ENCODE measurements at places on chromosomes 2 and 18. TPM values are rescaled to one million over a fixed set of nuclear protein-coding genes. Genes with fewer than 3 reads are reported as not detected.

DNA sequence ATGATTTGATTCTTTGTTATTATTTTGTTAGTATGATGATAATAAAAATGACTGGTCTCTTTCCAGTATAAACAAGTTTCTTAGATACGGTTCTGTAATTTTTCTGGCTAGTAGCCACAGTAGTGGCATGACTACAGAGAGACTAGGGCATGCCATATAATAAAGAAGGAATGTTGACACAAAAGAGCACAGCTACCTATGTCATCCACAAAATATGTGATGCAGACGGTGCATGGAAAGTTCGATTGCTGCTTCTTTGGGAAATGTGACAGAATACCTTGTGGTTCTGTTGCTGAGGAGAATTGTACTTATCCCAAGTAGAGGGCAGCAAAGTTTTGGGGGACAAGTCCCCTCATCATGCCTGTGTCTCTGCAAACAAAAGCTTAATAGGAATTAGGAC lies 26.1 kb upstream of the SETBP1 start:
- no peak overlapping the region for H3K4me3 ChIP-seq
- no peaks in the 10 kb centered on the region for H3K4me1 ChIP-seq
- DNase-seq, result no peak
- no peaks in the 10 kb centered on the region for H3K27me3 ChIP-seq
- no peaks in the 10 kb centered on the region for H3K36me3 ChIP-seq

The SERPINB12 gene
- not detected for total RNA-seq

- peaks cover 17% of the 10 kb centered on the region for H3K27me3 ChIP-seq
- no peak overlapping the region for H3K27ac ChIP-seq
- no peaks in the 10 kb centered on the region for H3K4me1 ChIP-seq
- no peaks in the 10 kb centered on the region for H3K36me3 ChIP-seq
- H3K4me3 ChIP-seq, result no peak overlapping the region
These were observed 58.2 kb downstream of the SLC9A2 start for GRCh38 chr2:102677244-102678215.

DNA sequence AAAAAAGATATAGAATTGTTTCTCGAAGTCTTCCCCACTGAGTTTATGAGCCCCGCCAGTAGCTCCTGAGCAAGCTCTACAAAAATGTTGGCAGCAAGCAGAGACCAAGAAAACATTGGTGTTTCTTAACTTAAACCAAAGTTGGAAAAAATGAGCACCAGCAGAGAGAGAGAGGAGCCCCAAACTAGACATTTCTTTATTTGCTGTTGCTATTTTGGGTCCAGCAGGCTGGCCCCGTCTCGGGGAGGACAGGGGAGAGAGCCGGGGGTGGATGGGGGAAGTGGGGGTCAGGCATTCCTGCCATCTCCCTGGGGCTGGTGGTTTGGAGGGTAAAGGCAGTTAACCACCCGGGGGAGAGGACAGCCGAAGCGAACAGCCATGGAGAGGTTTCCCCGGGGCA lies 113.0 kb downstream of the DYSF start:
- H3K27ac ChIP-seq, result no peak overlapping the region
- no peak for DNase-seq
- no peaks in the 10 kb centered on the region for H3K4me1 ChIP-seq
- H3K36me3 ChIP-seq, result no peaks in the 10 kb centered on the region

DNA sequence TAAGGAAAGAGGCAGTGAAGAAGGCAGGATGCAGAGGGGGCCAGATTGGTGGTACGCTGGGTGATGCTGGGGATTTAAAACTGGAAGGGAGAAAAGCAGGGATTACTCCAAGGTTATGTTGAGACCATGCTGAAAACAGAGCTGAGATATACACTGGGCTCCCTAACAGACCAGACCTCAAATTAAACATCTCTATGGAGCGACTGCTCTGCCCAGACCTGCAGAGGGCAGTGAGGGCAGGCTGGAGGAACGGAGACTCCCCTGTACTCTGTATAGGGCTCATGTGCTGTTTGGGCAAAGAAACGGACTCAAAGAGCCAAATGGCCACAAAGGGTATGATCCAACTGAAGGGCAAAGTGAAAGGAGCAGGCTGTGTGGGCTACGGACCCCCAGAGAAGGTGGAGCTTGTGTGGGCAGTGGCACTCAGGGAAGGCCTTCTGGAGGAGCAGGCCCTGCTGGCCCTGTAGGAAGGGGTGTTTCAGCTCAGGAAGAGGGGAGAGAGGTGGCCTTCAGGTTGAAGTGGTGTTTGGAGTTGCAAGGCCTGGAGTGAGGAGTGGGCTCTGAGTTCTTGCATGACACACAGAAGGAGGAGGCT lies 4.8 kb upstream of the CELF4 start:
- H3K4me3 ChIP-seq, result no peak overlapping the region
- peaks cover 4% of the 10 kb centered on the region for H3K4me1 ChIP-seq
- DNase-seq, result no peak
- peaks cover 29% of the 10 kb centered on the region for H3K27me3 ChIP-seq

The PCARE gene
- not detected for total RNA-seq

- H3K27me3 ChIP-seq, result peaks cover 31% of the 10 kb centered on the region
- H3K36me3 ChIP-seq, result no peaks in the 10 kb centered on the region
- no peak overlapping the region for H3K27ac ChIP-seq
- no peak overlapping the region for H3K4me3 ChIP-seq
- DNase-seq, result no peak
- H3K4me1 ChIP-seq, result peaks cover 3% of the 10 kb centered on the region
These were observed 216.3 kb upstream of the DTNA start for GRCh38 chr18:34493566-34494358.

- no peaks in the 10 kb centered on the region for H3K4me1 ChIP-seq
- no peaks in the 10 kb centered on the region for H3K27me3 ChIP-seq
- DNase-seq, result no peak
- H3K36me3 ChIP-seq, result no peaks in the 10 kb centered on the region
These were observed 601.7 kb upstream of the VRK2 start for GRCh38 chr2:57444752-57445430.

The CABYR gene
- total RNA-seq, result 0.97 TPM

DNA sequence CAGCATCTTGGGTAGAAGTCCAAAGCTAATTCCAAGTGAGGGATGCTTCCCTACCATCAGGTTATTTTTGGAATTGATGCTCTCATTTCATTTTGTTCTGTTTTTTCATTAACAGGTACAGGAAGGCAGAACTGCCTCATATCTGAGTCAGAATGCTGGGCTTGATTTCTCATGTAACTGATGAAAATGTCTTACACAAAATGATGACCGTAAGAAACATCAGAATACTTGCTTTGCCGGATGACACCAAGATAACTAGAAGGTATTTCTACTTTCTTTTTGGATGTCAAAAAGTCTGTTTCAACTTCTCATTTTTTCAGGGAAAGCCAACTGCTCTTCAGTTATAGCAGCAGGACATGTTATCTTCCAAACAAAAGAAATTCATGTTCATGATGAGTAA lies 62.6 kb downstream of the ETAA1 start:
- H3K4me1 ChIP-seq, result no peaks in the 10 kb centered on the region
- H3K27me3 ChIP-seq, result no peaks in the 10 kb centered on the region
- no peak overlapping the region for H3K27ac ChIP-seq
- DNase-seq, result no peak
- H3K4me3 ChIP-seq, result no peak overlapping the region

DNA sequence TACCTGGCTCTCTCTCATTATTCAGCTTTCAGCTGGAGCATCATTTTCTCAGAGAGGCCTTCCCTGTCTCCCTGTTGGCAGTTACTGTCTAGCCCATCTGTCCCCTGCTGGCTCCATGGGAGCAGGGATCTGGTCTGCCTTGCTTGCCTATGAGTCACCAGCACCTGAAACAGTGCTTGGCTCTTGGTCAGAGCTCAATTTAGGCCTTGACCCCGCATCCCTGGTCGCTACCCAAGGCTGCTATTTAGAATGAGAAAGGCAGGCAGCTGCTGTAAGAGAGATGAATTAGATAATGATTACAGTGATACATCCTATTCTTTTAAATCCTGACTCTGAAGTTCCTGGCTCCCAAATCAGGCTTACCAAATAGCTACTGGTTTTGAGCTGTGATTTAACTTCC lies 32.9 kb downstream of the KCNE4 start:
- H3K36me3 ChIP-seq, result no peaks in the 10 kb centered on the region
- H3K4me1 ChIP-seq, result no peaks in the 10 kb centered on the region
- no peak for DNase-seq
- H3K27ac ChIP-seq, result no peak overlapping the region

DNA sequence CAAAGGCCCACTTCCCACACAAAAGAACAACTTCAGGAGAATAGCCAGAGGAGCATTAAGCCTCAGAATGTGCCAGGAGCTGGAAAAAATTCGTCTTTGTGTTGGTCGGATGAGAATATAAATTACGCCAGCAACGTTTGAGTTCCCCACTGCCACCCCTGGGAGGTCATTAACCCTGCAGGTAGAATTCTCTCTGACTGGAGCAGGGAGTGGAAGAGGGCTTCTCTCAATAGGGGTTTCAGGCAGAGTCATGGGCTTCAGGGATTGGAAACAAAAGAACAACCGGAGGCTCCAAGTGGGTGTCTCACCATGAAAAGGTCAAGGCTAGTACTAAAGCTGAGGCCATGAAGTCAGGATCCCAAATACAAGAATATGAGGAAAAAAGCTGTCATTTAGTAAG lies 69.0 kb upstream of the DDX18 start:
- no peak for DNase-seq
- H3K4me1 ChIP-seq, result no peaks in the 10 kb centered on the region
- H3K27me3 ChIP-seq, result no peaks in the 10 kb centered on the region

DNA sequence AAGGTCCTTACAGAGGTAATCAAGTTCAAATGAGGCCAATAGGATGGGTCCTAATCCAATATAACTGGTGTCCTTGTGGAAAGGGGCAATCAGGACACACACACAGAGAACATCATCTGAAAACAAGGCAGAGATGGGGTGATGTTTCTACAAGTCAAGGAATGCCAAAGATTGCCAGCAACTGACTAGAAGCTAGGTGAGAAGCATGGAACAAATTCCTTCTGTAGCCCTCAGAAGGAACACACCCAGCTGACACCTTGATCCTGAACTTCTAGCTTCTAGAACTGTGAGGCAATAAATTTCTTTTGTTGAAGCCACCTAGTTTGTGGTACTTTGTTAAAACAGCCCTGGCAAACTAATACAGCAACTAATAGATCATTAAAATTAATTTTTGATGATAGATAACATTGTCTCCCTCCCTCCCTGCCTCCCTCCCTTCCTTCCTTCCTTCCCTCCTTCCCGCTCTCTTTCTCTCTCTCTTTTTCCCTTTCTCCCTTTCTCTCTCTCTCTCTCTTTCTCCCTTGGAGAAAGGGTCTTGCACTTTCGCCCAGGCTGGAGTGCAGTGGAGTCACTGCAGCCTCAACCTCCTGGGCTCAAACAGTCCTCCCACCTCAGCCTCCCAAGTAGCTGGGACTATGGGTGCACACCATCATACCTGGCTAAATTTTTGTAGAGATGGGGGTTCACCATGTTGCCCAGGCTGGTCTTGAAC lies 10.3 kb upstream of the CD8A start:
- no peaks in the 10 kb centered on the region for H3K27me3 ChIP-seq
- no peak overlapping the region for H3K27ac ChIP-seq

The NGEF gene
- total RNA-seq, result not detected

- H3K4me1 ChIP-seq, result no peaks in the 10 kb centered on the region
- no peak overlapping the region for H3K4me3 ChIP-seq
- peaks cover 5% of the 10 kb centered on the region for H3K27me3 ChIP-seq
- no peak for DNase-seq
- no peaks in the 10 kb centered on the region for H3K36me3 ChIP-seq
- no peak overlapping the region for H3K27ac ChIP-seq
These were observed 445.2 kb downstream of the IRS1 start for GRCh38 chr2:226354434-226354833.

DNA sequence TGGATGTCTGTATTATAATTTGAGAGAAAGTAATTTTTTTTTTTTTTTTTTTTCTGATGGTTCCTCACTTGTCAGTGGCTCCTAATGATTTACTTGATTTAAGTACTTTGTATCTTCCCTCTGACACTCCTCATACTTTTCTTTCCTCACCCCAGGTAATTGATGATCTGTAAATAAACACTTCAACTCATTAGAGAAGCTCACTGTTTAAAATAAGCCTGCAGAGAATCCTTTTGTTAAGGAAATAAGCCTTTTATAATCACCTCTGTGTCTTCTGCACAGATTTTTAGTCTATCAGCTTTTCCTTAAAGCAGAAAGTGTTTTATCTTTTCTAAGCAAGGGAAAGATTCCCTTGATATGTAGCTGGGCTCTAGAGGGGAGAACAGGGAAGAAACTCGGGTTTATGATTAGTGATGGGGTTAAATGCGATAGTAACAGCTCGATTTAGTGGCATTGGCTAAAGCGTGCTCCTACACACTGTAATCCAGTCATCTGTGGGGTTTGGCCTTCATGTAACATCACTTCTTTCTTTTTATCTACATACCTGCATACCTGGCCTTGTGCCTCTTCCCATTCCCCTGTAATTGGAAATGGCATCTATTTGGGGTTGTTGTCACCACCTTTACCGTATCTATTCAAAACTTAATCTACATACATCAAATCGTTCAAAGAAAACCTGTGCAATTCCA lies 60.1 kb upstream of the LRRTM1 start:
- DNase-seq, result no peak
- H3K36me3 ChIP-seq, result no peaks in the 10 kb centered on the region
- H3K27ac ChIP-seq, result no peak overlapping the region
- H3K4me1 ChIP-seq, result no peaks in the 10 kb centered on the region

The RAX gene
- not detected for total RNA-seq

DNA sequence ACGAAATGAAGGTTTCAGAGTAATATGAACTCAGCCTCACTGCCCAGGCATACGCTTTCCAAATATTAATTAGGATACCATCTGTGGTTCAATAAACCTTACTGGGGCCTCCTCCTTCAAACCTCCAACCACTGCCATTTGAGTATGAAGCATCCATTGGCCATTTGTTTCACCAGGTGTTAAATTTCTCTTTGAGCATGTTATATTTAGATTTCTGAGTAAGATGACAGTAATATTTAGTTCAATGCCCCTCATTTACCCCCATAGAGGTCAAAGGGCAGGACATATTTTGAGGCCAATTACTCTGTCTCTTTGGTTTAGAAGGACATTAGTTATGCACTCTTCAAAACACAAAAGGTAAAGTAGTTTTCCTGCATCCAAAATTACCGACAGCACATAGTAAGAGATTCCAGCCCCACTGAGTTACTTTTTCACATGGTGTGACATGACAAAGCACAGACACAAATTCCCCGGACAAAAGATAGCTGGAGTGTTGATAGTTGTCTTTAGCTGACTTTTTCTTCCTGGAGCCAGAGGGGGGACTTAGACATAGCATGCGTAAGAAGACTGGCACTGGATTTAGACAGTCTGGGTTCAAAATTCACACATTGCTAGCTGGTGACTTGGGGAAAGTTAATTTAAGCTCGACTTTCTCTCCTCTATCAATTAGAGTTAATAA lies 33.1 kb upstream of the LNPK start:
- H3K4me1 ChIP-seq, result no peaks in the 10 kb centered on the region
- DNase-seq, result no peak
- peaks cover 20% of the 10 kb centered on the region for H3K27me3 ChIP-seq
- H3K4me3 ChIP-seq, result no peak overlapping the region
- H3K27ac ChIP-seq, result no peak overlapping the region
- no peaks in the 10 kb centered on the region for H3K36me3 ChIP-seq

DNA sequence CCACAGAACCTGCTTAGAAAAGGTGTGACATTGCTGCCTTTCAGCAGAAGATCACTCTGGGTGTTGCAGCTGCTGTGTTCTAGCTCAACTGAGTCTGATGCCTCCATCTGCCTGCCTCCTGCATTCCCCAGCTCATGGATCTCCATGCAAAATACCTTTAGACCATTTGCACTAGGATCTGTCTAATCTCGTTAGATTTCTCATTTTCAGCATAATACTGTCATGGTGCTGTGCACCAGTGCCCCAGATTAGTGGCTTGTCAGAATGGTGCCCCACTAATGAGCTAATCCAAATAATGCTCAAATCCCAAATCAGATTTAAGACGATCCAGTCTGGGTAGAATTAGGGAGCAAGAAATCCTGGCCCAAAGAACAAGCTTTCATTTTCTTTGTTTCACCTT lies 284.4 kb upstream of the PARD3B start:
- no peak overlapping the region for H3K4me3 ChIP-seq
- H3K27ac ChIP-seq, result no peak overlapping the region
- DNase-seq, result no peak
- H3K36me3 ChIP-seq, result no peaks in the 10 kb centered on the region
